ENCODE measurements at places on chromosomes 11 and 22.
A peak's percentile ranks its signal among the peaks of the same experiment; 100 is the strongest.

- DNase-seq: peak; percentile 50
Observed at GRCh38 chr11:9280655-9281301, 15.6 kb upstream of the DENND5A start.

DNA sequence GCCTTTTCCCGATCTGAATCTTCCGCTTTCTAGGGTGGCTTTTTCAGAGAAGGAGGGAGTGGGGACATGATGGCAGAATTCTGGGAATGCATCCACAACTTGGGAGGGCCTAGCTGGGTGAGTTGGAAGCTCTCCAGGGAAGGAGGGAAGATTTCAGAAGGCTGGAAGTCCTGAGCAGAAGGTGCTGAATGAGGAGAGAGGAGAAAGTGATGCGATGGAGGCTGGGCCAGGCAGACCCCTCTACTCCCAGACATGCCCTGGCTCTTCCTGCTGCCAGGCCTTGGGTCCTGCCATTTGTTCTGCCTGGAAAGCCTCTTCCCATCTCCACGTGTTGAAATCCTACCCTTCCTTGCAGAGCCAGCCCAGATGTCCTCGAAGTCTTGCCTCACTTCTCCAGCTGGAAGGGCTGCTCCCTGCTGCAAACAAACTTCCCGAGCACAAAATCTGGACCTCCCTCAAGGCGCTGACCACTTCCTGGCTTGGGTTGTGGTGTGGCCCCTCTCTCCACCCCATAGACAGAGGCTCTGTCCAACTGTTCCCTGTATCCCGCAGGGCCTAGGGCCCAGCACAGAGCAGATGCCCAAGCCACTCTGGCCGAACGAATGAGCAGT lies 16.8 kb downstream of the LRRC32 start:
- no peak for DNase-seq

DNA sequence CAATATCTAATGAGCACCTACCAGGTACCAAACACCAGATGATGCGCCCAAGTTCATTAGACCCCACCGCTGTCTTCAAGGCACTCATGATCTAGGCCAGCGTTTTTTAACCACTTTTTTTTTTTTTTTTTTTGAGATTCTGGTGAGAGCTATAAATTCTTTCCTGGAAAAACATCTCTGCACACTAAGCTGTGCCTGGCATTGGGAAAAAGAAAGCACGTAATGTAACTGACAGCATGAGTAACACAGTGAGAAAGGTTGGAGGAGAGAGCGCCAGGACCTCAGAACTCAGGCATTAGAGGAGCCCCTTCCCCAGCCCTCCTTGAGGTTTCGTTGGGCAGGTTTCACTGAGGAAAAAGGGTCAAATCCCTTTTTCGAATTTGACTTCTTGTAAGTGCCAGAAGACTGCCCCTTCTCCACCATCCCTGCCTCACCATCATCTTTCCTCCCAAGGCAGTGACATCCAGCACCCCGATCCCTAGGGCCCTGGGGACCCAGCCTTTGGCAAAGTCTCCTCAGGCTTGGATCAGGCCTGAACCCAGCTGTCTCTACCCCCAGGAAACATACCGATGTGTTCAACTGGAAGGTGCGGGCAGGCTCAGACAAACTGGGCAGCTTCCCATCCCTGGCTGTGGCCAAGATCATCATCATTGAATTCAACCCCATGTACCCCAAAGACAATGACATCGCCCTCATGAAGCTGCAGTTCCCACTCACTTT lies 26.1 kb upstream of the SMIM35 start:
- no peak for DNase-seq

GRCh38 chr11:34274712-34275398 lies 83.0 kb downstream of the ABTB2 start:
- no peak for DNase-seq

All from GM06990 (cell line).